ENCODE measurements at places on chromosomes 5 and 9.

DNA sequence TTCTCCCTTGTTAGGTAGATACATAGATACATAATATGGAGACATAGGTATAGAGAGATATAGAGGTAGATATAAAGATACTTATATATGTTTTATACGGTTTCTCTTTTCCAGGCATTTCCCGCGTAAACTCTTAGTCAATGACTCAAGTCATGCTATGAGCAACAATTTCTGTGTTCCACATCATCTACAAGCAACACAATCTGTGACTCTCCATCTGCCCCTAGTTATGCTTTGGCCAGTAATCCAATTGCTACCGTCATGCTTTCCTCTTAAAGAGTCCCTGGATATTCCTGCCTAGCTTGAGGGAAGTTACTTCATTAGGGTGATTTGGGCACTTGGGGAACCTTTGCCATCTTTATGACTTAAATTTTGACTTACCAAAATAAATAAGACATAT is 129.0 kb upstream of the ADAMTS16 start:
- no peak for DNase-seq

DNA sequence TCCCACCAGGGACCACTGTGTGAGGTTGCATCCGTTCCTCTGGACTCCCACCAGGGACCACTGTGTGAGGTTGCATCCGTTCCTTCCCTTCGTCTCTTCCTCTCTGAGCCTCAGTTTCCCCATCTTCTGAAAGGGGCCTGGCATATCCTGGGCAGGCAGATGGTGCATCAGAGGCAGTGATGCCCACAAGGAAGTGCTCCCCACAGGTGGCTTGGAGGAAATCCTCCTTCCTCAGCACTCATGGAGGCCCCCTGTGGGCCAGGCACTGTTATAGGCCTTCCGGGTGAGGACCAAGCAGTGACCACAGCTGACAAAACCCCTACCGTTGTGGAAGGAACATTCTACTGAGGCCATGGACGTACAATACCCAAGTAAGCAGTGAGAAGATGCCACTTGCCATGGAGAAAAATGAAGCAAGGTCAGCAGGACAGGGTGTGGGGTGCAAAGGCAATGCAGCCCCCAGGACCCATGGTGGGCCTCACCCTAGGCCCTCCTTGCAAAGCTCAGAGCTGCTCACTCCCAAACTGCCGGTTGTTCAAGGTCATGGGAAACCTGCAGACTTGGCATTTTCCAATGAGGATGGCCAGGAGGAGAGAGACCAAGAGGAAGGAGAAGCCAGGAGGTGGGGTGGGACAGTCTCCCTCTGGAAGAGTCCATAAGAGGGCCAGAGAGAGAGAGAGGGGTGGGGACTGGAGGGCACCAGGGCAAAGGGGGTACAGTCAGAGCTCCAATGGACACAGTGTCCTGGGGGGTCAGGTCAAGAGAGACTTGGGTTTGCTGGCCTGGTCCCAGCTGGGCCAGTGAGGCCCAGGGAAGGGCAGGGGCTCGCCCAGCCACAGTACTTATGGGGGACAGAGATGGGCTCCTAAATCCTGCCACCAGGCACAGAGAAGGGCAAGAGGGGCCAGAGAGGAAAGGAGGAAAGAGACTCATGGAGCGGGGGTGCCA is 51.1 kb downstream of the C9orf50 start:
- DNase-seq, result no peak

- DNase-seq, result no peak
Measured at GRCh38 chr5:161925960-161926359, 78.0 kb downstream of the GABRA1 start.

DNA sequence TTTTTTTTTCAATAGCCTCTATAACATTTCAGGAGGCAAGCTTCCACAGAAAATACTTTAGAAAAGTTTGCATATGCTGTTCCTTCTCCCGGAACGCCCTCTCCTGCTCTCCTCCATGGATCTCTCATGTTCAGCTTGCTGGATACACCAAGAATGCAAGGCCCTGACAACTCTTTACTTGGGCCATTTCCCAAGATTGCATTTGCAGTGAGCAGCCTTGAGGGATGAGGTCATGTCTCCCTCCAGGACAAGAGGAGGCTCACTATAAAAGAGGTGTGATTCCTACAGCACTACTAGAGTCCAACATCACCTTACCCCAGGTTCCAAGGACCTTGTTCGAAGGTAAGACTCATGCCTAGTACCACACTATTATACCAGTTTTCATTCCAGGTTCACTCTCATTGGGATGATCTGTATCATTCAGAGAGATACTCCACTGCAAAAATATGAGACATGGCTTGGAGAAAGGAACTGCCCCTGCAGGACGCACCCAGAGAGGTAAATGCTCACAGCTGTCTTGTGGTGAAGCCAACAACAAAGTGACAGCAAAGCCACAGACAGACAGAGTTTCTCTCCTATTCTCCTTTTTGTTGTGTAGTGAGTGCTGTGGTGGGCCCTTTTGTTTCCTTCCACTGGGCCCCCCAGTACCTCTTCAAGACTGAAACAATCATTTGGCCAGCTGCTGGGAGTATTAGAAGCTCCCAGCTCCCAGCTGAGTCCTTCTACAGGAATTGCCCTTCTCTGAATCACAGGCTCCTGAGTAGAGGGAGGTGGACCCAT is 151.7 kb upstream of the ZNF366 start:
- no peak for DNase-seq

DNA sequence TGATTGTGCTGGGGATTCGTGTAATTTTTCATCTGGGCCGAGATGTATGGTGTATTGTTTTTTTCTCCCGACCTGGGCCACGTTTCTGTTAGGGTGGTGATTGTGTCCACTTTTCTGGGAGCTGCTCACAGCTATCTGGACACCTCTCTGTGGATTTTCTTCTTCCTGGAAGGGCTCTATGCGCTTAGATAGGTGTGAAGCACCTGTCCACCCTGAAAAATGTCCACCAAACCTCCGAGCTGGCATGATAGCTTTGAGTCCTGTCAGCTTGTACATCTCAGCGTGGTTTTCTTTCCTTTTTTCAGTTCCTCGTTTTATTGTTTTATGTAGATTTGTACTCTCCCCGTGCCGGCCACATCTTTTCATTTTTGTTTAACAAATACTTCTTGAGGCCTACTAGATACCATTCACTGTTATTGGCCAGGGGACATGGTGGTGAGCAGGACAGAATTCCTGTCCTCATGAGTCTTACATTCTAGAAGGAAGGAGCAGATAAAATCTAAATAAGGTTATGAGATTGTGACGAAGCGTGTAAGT is 1.1 kb downstream of the UGCG start:
- DNase-seq, result peak; percentile 3

GRCh38 chr5:177437623-177438022 is 9.0 kb upstream of the PRR7 start:
- DNase-seq, result no peak

GRCh38 chr5:55877655-55878054 is 26.5 kb downstream of the IL31RA start:
- DNase-seq, result no peak

DNA sequence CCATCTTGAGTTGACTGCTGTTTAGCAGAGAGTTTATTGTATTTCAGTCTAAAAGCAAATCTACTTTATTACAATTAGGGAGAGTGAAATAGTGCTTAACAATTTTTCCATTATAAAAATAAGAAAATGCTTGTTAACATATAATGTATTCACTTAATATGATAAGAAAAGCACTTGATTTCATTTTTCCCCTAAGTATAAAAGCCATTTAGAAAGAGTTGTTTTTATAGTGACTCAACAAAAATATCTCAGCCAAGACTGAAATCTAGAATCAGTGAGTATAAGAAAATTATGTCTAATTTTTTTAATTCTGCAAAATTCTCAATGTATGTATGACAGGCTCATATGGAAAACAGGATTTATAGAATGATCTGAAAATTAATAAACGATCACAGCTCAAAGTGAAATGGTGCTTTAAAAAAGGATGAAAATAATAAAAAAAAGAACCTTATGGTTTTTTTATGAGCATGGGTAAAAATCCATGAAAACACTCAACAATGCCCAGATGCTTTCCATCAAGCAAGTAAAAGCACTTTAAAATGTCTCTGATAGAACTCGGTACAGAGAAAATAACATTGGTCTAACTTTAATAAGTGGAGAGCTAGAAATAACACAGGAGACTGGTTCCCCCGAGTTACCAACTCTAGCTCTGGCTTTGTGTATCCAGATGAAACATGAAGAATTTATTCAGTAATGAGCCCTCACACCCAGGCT is 1057.8 kb upstream of the WWC1 start:
- no peak for DNase-seq

- no peak for DNase-seq
Measured at GRCh38 chr9:81565144-81565543, 124.2 kb downstream of the TLE1 start.

DNA sequence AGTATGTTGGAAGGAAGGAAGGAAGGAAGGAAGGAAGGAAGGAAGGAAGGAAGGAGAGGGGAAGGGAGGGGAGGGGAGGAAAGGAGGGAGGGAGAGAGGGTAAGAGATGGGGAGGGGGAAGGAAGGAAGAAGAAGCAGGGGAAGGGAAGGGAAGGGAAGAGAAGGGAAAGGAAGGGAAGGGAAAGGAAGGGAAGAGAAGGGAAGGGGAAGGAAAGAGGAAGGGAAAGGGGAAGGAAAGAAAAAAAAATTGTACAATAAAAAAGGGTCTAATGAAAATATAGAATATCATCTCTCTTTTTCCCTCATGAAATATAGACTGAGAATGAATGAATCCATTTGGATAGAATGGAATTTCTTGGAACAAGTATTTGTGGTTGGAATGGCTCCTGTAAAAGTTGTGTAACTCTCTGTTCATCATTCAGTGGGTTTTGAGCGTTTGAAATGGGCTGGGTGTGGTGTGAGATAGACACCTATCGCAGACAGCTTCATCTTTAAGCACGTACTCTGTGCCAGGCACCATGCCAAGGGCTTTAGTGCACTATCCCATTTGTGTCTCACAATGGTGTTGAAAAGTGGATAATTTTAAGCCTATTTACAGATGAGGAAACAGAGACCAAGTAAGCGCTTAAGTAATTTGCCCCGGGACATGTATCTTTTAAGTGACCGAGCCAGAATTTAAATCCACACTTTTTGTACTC is 11.6 kb upstream of the PAPPA start:
- DNase-seq, result no peak

DNA sequence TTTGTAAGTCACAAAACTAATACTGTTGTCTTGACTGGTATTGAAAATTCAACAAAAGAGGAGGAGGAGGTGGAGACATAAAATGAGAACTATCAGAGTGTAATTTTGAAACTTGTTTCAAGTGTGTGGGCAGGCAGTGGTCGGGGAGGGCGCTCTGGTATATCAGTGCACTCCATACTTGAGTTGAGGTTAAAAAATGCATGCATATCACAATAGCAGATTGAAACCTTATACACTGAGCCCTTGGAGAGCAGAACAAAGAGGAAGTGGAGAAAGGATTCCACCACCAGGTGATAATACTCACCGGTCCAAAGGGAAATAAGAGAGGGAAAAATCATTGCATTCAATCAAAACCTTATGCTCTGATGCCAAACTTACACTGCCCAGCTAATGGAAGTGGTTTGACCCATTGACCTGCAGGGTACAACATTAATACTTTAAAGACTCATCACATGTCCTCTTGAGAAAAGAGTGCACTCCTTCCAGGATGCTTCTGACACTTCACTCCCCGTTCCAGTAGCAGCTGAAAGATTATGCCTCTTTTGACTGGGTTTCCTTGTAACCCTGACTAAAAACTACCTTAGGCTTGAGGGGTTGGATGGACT is 79.5 kb upstream of the FAM169A start:
- no peak for DNase-seq

GRCh38 chr5:81773574-81773973 is 22.7 kb upstream of the SSBP2 start:
- DNase-seq, result no peak

- DNase-seq, result no peak
Measured at GRCh38 chr5:93092349-93093105, 488.5 kb downstream of the NR2F1-AS1 start.

DNA sequence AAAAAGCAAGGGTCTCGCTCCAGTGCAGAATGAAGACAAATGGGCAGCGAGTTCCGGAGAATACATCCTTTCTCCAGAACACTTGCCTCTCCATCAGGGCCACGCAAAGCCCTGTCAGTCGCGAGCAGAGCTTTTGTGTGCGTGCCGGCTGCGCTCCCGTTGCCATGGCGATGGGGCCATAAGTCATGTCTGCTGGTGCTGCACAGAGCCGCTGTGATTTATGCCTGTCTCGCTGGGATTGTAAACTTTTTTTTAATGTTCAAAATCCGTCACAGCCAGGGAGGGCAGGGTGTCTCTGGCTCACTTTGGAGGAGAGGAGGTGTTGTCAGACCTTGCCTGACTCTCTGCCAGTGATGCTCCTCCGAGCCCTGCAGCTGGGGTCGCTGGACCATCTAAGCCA is 272.7 kb downstream of the TRIM32 start:
- no peak for DNase-seq

DNA sequence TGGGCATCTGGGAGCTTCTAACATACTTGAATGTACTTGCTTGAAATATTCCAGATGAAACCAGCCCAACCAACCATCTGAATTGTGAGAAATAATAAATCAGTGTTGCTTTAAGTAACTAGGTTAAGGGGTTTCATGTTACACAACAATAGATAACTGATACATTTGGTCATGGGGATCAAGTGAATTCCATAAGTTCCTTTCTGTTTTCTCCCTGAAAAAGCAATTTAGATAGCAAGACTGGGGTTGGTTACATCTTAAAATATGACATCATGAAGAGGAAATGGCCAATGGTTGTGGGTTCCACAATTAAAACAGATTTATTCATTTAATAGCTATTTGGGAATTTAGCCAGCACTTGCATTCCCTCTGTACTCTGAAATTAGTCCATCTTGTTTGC is 559.7 kb downstream of the TLR4 start:
- DNase-seq, result no peak

GRCh38 chr9:136826703-136827582 is 15.3 kb upstream of the AJM1 start:
- no peak for DNase-seq

DNA sequence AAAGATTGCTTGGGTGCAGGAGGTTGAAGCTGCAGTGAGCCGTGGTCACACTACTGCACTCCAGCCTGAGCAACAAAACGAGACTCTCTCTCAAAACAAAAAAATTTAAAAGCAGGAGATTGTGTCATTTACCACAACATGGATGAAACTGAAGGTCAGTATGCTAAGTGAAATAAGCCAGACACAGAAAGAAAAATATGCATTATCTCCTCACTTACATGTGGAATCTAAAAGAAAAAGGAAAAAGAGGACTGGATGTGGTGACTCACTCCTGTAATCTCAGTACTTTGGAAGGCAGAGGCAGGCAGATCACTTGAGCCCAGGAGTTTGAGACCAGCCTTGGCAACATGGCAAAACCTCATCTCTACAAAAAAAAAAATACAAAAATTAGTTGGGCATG is 146.8 kb upstream of the DAPK1 start:
- DNase-seq, result no peak

GRCh38 chr9:38316166-38316780 is 76.2 kb upstream of the ALDH1B1 start:
- no peak for DNase-seq

GRCh38 chr5:78810098-78810920 is 161.7 kb upstream of the LHFPL2 start:
- no peak for DNase-seq

GRCh38 chr9:137311986-137312851 is 10.1 kb upstream of the NRARP start:
- DNase-seq, result no peak

Data from stimulated activated CD8-positive, alpha-beta memory T cell treated with anti-CD3 and anti-CD28 coated beads, Interleukin-4, amount 100 ng/mL, for 4 hours (primary cell).